ENCODE measurements at places on chromosomes 2 and 18. TPM values are rescaled to one million over a fixed set of nuclear protein-coding genes. Genes with fewer than 3 reads are reported as not detected.

Gene ALPP
- total RNA-seq = not detected

Gene CDH2
- total RNA-seq = 2.6 TPM

Gene ALK
- total RNA-seq = not detected

GRCh38 chr18:43720041-43720440, 442.8 kb upstream of the SYT4 start:
- no peak overlapping the region for H3K27ac ChIP-seq
- H3K36me3 ChIP-seq = no peaks in the 10 kb centered on the region
- no peak for DNase-seq
- H3K4me3 ChIP-seq = no peak overlapping the region
- no peaks in the 10 kb centered on the region for H3K4me1 ChIP-seq
